ENCODE measurements at places on chromosomes 7 and 10. TPM values are rescaled to one million over a fixed set of nuclear protein-coding genes. Genes with fewer than 3 reads are reported as not detected.

DNA sequence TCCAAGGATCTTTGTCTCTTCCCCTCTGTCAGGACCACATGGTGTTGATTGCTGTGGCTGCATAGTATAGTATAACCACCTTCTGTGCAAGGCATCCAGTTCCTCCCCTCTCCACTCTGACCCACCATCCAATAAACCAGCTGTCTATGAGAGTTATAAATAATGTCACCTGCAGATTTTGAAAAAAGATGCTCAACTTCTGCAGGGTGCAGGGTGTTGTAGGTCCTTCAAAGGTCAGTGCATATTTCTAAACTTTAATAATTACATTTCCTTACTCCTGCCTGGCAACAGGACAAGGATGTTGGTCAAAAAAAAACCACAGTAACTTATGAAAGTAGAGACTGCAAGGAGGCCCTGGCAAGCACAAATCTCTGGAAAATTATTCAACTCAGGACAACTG, 166.2 kb downstream of the PKD1L1 start:
- no peak overlapping the region for H3K27ac ChIP-seq
- H3K4me1 ChIP-seq: no peaks in the 10 kb centered on the region
- H3K27me3 ChIP-seq: no peaks in the 10 kb centered on the region
- DNase-seq: no peak

CDC14C gene
- not detected for total RNA-seq

- no peaks in the 10 kb centered on the region for H3K27me3 ChIP-seq
- H3K4me1 ChIP-seq: peaks cover 80% of the 10 kb centered on the region
- DNase-seq: no peak
- H3K36me3 ChIP-seq: no peaks in the 10 kb centered on the region
- H3K27ac ChIP-seq: no peak overlapping the region
Observed at GRCh38 chr7:36602934-36603887, 121.1 kb downstream of the AOAH start.

GRCh38 chr7:33087858-33088257, 21.3 kb downstream of the RP9 start:
- no peak overlapping the region for H3K27ac ChIP-seq
- H3K27me3 ChIP-seq: no peaks in the 10 kb centered on the region
- no peaks in the 10 kb centered on the region for H3K4me1 ChIP-seq
- no peaks in the 10 kb centered on the region for H3K36me3 ChIP-seq
- no peak overlapping the region for H3K4me3 ChIP-seq
- DNase-seq: no peak

GRCh38 chr7:131564640-131565039, 8.2 kb upstream of the PODXL start:
- H3K36me3 ChIP-seq: no peaks in the 10 kb centered on the region
- no peak for DNase-seq
- no peak overlapping the region for H3K4me3 ChIP-seq
- peaks cover 7% of the 10 kb centered on the region for H3K27me3 ChIP-seq
- no peak overlapping the region for H3K27ac ChIP-seq

SPDYE2B gene
- not detected for total RNA-seq

PRRT4 gene
- total RNA-seq: not detected

- H3K4me1 ChIP-seq: no peaks in the 10 kb centered on the region
- DNase-seq: no peak
- no peak overlapping the region for H3K27ac ChIP-seq
- H3K4me3 ChIP-seq: no peak overlapping the region
Observed at GRCh38 chr7:46489106-46489505, 568.0 kb upstream of the IGFBP3 start.

HSPA14 gene
- total RNA-seq: 28.1 TPM

FOXI2 gene
- total RNA-seq: not detected

ZPBP gene
- not detected for total RNA-seq

UPK3B gene
- total RNA-seq: 0.52 TPM

AMPH gene
- not detected for total RNA-seq

GRCh38 chr7:135775230-135775629, 26.6 kb upstream of the FAM180A start:
- peaks cover 14% of the 10 kb centered on the region for H3K27me3 ChIP-seq
- no peak overlapping the region for H3K4me3 ChIP-seq
- H3K36me3 ChIP-seq: no peaks in the 10 kb centered on the region
- H3K4me1 ChIP-seq: no peaks in the 10 kb centered on the region
- DNase-seq: no peak

GRCh38 chr7:144109283-144109682, at the start of gene OR2A2:
OR2A2 (plus strand) TSS chr7:144109583; CDS start chr7:144109583, 0 bp downstream.
- no peak within 1 kb of the TSS for H3K4me3 ChIP-seq
- no peak within 1 kb of the TSS for H3K27ac ChIP-seq
- no peaks in the 10 kb centered on the region for H3K4me1 ChIP-seq
- H3K27me3 ChIP-seq: peaks cover 2% of the 10 kb centered on the region
- H3K36me3 ChIP-seq: no peaks in the 10 kb centered on the region

DNA sequence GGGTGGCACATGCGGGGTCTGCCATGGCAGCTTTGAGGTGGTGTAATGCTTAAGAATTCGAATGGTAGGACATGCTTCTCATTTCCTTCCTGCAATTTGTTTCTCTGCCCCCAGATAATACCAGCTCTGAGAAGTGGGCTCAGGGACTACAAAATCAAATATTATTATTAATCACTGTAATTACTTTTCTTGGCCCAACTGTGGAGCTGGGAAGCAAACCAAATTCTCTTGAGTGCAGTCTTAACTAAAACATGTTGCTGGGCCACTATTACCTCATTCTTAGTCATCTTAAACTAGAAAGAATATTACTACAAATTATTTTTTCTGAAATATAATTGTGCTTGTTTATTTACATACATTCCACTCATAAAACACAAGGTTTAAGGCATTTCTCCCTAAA, 566.7 kb upstream of the NRP1 start:
- DNase-seq: no peak
- H3K4me1 ChIP-seq: no peaks in the 10 kb centered on the region
- no peak overlapping the region for H3K4me3 ChIP-seq

- peak overlapping the region; percentile 63 for H3K4me3 ChIP-seq
- H3K27me3 ChIP-seq: no peaks in the 10 kb centered on the region
- no peak overlapping the region for H3K27ac ChIP-seq
Observed at GRCh38 chr7:66919704-66920103, 1.3 kb upstream of the TMEM248 start.

- H3K4me3 ChIP-seq: no peak overlapping the region
- H3K27ac ChIP-seq: no peak overlapping the region
- no peak for DNase-seq
- peaks cover 7% of the 10 kb centered on the region for H3K4me1 ChIP-seq
Observed at GRCh38 chr7:101862280-101863220, 45.1 kb downstream of the CUX1 start.

DNA sequence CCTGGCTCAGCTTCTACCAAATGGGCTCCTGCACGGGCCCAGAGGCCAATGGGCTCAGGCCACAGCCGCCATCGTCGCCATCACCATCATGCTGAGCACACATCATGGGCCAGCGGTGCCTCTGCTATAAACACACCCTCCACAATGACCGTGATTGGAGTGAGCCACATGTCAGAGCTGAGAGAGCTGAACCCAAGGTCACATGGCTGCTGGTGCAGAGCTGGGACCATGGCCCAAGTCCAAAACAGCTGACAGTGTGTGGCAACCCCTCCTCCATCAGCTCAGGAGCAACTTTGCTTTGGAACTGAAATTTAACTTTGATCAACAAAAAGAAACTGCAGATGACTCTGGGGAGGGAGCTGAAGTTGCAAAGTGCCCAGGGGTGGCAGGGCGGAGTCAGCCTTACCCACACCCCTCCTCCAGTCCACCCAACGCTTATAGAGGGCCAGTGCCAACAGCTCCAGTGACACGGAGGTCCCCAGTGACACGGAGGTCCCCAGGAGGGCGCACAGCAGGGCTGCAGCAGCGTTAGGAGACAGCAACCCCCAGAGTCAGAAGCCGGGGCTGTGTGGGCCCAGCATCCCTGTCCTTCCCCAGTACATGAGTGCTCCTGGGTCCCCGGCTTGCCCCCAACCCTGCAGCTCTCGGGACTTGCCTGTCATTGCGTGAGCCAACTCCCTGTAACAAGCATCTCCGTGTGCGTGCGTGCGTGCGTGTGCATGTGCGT, 249.6 kb downstream of the ELFN1 start:
- H3K4me1 ChIP-seq: peaks cover 61% of the 10 kb centered on the region
- peak; percentile 22 for DNase-seq
- no peak overlapping the region for H3K27ac ChIP-seq

GRCh38 chr10:120606051-120606764, 149.2 kb downstream of the PLPP4 start:
- no peaks in the 10 kb centered on the region for H3K36me3 ChIP-seq
- H3K27ac ChIP-seq: no peak overlapping the region
- H3K27me3 ChIP-seq: peaks cover 8% of the 10 kb centered on the region
- H3K4me1 ChIP-seq: no peaks in the 10 kb centered on the region
- no peak overlapping the region for H3K4me3 ChIP-seq
- no peak for DNase-seq

- no peak overlapping the region for H3K4me3 ChIP-seq
- no peaks in the 10 kb centered on the region for H3K27me3 ChIP-seq
- H3K36me3 ChIP-seq: no peaks in the 10 kb centered on the region
- H3K27ac ChIP-seq: no peak overlapping the region
- no peak for DNase-seq
Observed at GRCh38 chr7:44185729-44186128, 3.5 kb downstream of the GCK start.
